Stimulated activated CD4-positive, alpha-beta T cell treated with anti-CD3 and anti-CD28 coated beads, Interleukin-12 subunit alpha, Interleukin-12 subunit beta, amount 100 ng/mL, for 4 hours (primary cell): ENCODE measurements at places on chromosomes 5 and 9.

DNA sequence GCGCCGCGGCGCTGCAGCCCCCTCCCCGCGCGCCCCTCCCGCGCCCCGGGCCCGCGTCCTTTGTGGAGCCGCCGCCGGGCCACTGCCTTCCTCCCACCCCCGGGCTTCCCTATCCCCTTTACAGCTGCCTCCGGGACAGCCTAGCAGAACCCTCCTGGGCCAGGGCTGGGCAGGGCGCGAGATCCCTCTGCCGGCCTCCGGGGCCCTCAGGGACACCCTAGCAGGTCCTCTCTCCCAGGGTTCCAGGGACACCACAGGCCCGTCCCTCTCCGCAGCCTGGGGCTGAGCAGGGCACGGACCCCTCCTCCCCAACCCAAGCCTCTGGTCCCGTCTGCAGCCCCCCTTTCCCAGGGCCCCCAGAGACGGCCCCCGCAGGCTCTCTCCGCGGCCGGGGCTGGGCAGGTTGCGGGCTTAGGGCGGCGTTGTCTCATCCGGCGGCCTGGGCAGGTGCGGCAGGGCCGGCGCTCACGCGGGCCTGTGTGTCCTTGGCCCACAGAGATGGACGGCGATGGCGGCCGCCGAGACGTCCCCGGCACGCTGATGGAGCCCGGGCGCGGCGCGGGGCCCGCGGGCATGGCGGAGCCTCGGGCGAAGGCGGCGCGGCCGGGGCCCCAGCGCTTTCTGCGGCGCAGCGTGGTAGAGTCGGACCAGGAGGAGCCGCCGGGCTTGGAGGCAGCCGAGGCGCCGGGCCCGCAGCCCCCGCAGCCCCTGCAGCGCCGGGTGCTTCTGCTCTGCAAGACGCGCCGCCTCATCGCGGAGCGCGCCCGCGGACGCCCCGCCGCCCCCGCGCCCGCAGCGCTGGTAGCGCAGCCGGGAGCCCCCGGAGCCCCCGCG is 710 bp downstream of the WNK2 start:
- no peak for DNase-seq

GRCh38 chr5:145938776-145939539 is 2.6 kb downstream of the SH3RF2 start:
- DNase-seq, result no peak

- DNase-seq, result no peak
Observed at GRCh38 chr5:170861667-170861916, 226 bp upstream of the RANBP17 start.

- DNase-seq, result no peak
Observed at GRCh38 chr5:68110264-68110663, 105.3 kb upstream of the PIK3R1 start.

GRCh38 chr5:74623006-74623611 is 17.4 kb downstream of the ENC1 start:
- no peak for DNase-seq

GRCh38 chr9:110110154-110110553 is 97.8 kb downstream of the C9orf152 start:
- DNase-seq, result no peak

DNA sequence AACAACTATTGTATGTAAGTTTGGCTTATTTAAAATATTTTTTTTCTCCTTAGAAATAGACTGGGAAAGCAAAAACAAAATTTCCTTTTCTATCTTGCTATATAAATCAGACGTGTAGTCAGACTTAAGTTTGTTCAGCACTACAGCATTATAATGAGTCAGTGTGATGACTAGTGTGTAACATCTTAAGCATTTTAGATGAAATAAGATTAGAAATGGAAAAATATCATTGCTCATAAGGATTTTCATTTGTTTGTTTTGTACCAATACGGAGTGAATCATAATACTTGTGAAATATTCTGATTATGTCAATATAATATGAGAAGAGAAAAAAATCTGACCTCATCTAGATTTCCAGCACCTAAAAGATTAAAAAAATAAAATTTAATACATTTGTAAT is 64.7 kb upstream of the RICTOR start:
- no peak for DNase-seq

- DNase-seq, result no peak
Observed at GRCh38 chr5:158486566-158486965, 613.1 kb downstream of the EBF1 start.

- no peak for DNase-seq
Observed at GRCh38 chr9:84554069-84554664, 115.4 kb upstream of the NTRK2 start.

- no peak for DNase-seq
Observed at GRCh38 chr9:21465859-21466518, 16.1 kb downstream of the IFNE start.

GRCh38 chr5:39024884-39025283 is 49.3 kb downstream of the RICTOR start:
- no peak for DNase-seq

- DNase-seq, result no peak
Observed at GRCh38 chr5:63125862-63126261, 547.2 kb downstream of the LRRC70 start.

DNA sequence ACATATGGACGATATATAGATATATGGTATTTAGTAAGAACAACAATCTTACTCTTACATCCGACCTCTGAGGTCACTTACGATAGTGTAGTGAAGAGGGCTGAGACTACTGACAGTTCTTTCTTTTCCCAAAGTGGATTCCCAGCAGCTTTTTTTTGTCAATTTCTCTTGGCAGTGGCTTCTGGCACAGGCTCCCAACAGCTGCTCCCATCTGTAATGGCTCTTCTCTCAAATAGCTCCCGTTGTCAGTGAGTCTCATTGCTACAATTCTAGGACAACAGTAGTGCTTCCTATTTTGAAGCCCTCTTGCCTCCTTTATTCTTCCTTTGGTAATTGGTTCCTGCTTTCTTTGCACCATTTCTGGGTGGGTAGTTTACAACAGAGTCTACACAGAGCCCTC is 68.4 kb downstream of the SLC25A46 start:
- no peak for DNase-seq

GRCh38 chr5:91494447-91494996 is 111.4 kb upstream of the ARRDC3 start:
- no peak for DNase-seq

GRCh38 chr5:156356238-156356637 is 29.3 kb downstream of the SGCD start:
- DNase-seq, result no peak

DNA sequence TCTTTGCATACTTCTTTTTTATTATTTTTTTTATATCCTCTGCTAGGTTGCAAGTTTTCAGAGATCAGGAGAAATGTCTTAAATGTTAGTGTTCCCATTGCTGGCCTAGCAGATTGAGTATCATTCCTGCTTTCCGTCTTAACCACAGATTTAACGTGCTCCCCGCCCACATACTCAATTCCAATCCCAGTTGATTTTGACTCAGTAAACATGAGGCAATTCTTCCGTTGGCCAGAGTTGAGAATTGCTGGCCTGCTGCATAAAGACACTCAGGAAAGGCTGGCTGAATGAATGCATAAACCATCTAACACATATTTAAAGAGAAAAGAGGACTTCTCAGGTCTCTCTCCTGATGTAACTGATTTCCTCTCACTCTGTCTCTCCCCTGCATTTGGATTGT is 46.8 kb upstream of the PLPP6 start:
- DNase-seq, result no peak

DNA sequence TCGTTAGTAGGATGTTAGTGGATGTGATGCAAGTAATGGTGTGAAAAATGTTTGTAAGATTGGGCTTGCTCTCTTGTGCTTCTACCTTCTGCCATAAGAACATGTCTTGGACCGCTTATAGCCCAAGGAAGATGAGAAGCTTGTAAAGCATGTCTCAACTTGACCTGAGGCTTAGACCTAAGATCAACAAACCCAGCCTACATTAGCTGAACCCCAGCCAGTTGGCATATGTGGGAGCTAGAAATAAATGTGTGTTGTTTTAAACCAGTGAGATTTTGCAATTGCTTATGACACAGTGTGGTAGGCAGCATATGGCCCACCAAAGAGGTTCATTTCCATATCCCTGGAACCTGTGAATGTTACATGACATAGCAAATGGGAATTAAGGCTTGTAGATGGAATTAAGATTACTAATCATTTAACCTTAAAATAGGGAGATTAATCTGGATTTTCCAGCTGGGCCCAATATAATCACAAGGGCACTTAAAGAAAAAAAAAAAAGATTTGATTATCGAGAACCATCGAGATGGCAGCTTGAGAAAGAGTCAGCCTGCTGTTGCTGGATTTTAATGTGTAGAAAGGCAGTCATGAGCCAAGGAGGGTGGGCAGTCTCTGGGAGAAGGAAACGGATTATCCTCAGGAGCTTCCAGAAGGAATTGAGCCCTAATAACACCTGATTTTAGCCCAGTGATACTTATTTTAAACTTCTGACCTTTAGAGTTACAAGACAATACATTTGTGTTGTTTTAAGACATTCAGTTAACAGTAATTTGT is 27.3 kb upstream of the EDIL3 start:
- no peak for DNase-seq

- no peak for DNase-seq
Observed at GRCh38 chr9:115240676-115241075, 122.7 kb upstream of the TNC start.
